IMR-90 (cell line): ENCODE measurements at places on chromosomes 1 and 21. TPM values are rescaled to one million over a fixed set of nuclear protein-coding genes. Genes with fewer than 3 reads are reported as not detected.

Gene KRTAP13-2
- not detected in 2 replicates for total RNA-seq

Gene CFHR3
- not detected in 2 replicates for total RNA-seq

GRCh38 chr1:212698467-212699103, 1.1 kb downstream of the BATF3 start:
- H3K27ac ChIP-seq = no peak overlapping the region; the same call in 1 of the 2 replicates
- H3K4me3 ChIP-seq = peak overlapping the region; percentile 73
- peaks cover 3% of the 10 kb centered on the region; the same call in 1 of the 2 replicates for H3K4me1 ChIP-seq
- no peaks in the 10 kb centered on the region for H3K27me3 ChIP-seq
- DNase-seq = no peak
- peaks cover 2% of the 10 kb centered on the region; the same call in 1 of the 2 replicates for H3K36me3 ChIP-seq

DNA sequence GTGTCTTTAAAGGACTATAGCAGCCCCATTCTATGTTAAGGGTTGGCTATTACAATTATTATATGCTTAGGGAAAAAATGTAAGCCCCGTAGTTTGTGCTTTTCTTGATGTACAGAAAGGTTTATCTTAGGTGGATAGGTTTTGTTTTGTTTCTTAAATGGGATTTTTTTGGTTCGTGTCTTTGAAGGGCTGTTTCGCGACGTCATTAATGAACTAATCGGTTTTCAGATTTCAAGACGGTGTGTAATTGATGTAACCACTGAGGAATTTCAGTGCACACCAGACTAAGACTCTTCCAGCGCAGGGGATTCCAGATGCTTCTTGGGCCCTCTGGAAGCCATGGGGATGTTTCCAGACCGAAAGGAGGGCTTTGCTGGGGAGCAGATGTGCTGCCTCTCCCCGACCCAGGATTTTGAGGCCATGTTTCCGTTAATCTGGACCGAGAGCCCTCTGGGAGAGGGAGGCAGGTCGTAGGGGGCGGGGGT, 4.8 kb upstream of the SIM2 start:
- H3K4me1 ChIP-seq = no peaks in the 10 kb centered on the region
- peak overlapping the region; percentile 27; the same call in 1 of the 2 replicates for H3K27ac ChIP-seq
- H3K4me3 ChIP-seq = no peak overlapping the region
- DNase-seq = peak; percentile 65

- H3K4me3 ChIP-seq = no peak overlapping the region
- peaks cover 57% of the 10 kb centered on the region for H3K36me3 ChIP-seq
- H3K27ac ChIP-seq = no peak overlapping the region
- no peaks in the 10 kb centered on the region for H3K27me3 ChIP-seq
- DNase-seq = no peak
- peaks cover 10% of the 10 kb centered on the region for H3K4me1 ChIP-seq
Observed at GRCh38 chr1:37570528-37571334, 14.0 kb downstream of the DNALI1 start.
